Effector memory CD4-positive, alpha-beta T cell (primary cell): ENCODE measurements at places on chromosomes 1 and 21.
A peak's percentile ranks its signal among the peaks of the same experiment; 100 is the strongest.

DNA sequence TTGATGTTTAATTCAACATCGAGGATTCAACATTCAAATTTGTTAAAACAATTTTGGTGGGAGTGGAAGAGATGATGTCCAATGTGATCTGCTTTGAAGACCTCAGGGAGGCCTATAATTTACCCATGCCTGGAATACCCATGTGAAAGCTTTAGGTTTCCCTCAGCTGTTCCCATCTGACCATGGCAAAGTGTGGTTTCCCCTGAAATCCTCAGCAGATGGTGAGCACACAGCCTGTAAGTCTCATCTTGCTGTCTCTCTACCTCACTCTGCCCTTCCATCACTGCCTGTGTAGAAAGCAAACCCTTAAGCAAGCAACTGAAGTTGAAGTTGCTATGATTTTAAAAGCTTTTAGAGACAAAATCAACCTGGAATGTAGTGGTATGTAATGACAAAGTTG is 80.1 kb upstream of the ATF3 start:
- H3K36me3 ChIP-seq: no peaks in the 10 kb centered on the region
- no peak overlapping the region for H3K27ac ChIP-seq
- H3K4me1 ChIP-seq: no peaks in the 10 kb centered on the region

DNA sequence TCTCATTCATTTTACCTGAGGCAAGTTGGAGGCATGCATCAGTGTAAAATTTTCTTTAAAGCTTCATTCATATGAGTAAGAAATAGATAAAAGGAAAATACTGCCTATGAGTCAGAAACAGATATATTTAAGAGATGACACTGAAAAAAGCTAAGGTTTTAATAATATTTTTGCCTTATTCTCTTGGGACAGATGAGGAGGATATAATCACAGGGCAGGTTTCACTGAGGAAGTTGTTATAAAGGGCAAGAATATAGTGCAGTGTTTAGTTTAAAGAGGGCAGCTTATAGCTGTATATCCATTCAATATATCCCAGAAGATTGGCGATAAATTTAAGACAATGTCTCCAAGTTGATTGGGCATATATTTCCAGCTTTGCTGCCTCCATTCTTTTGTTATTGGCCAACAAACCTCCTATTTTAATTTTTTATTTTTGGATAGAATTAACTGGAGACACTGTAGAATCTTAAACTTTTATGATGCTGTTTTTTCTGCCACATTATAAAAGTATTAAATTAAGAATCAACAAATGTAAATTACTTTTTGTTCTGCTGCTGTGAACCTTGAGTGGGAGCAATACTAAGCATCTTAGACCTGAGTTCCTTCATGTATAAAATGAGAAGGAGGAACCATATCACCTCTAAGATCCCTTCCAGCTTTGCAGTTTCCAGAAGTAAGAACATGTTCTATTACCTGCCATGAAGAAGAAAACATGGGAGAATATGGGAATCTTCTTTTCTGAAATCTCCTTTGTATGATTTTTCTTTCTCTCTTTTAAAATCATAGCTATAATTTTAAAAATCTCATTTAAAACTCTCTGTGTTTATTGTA is 171.6 kb downstream of the S1PR1 start:
- no peak for DNase-seq
- H3K4me1 ChIP-seq: no peaks in the 10 kb centered on the region
- no peaks in the 10 kb centered on the region for H3K27me3 ChIP-seq
- no peak overlapping the region for H3K4me3 ChIP-seq
- H3K27ac ChIP-seq: no peak overlapping the region
- H3K36me3 ChIP-seq: no peaks in the 10 kb centered on the region

DNA sequence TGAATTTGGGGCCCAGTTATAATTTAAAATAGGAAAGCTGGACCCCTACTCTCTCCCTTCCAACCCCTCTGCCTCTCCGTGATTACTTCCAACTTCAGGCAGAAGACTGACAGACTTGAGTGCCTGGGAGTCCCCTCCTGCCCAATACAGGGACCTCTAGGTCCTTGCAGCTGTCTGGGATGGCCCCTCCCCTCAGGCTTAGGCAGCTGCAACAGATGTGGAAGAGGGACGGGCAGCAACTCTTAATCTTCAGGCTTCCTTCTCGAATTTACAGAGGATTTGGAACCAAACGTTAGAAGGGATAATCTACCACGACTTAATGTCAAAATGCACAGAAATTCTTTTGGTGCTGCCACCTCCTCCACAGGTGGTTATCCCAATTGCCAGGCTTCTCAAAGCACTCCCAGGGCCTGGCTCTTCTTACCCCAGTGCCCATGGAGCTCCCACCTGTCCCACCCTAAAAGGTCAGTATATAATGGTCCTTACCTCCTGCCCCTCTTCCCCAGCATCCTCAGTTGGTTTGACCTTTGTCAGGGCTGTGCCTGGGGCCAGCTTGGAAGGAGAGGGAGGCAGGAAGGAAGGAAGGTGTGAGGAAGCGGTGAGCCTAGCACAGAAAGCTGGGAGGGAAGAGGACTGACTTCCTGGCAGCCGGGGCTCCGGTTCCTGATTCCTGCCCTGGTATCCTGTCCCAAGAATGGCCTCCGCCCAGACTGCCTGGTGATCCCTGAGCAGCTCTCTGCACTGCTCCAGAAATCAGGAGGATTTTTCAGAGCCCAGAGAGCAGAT is 2.8 kb downstream of the PEA15 start:
- no peak overlapping the region for H3K27ac ChIP-seq

- no peak overlapping the region for H3K27ac ChIP-seq
- peaks cover 7% of the 10 kb centered on the region for H3K4me1 ChIP-seq
- H3K27me3 ChIP-seq: no peaks in the 10 kb centered on the region
- no peak overlapping the region for H3K4me3 ChIP-seq
These were observed 138.6 kb upstream of the ERRFI1 start for GRCh38 chr1:8164670-8165069.

GRCh38 chr1:184461321-184461720 is 74.5 kb downstream of the C1orf21 start:
- no peak overlapping the region for H3K27ac ChIP-seq
- no peaks in the 10 kb centered on the region for H3K4me1 ChIP-seq
- H3K36me3 ChIP-seq: no peaks in the 10 kb centered on the region
- no peak for DNase-seq
- peaks cover 3% of the 10 kb centered on the region for H3K27me3 ChIP-seq

DNA sequence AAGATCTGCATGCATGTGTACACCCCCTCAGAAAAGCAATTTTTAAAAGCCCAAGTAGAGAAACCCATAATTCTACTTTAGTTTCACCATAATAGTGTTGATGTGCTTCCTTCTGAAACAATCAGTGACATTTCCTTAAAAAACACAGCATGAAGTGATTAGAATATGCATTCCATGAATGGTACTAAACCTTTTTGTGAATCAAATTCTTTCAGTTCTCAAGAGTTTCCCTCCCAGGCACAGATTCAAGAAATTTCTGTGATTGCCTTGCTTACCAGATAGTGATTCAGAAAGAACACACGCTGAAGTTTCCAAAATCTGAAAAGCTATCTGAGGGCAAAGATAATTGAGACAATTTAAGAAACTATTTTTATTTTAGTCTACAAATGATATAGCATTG is 136.4 kb upstream of the ADGRL2 start:
- no peak for DNase-seq
- no peaks in the 10 kb centered on the region for H3K36me3 ChIP-seq
- H3K4me3 ChIP-seq: no peak overlapping the region

DNA sequence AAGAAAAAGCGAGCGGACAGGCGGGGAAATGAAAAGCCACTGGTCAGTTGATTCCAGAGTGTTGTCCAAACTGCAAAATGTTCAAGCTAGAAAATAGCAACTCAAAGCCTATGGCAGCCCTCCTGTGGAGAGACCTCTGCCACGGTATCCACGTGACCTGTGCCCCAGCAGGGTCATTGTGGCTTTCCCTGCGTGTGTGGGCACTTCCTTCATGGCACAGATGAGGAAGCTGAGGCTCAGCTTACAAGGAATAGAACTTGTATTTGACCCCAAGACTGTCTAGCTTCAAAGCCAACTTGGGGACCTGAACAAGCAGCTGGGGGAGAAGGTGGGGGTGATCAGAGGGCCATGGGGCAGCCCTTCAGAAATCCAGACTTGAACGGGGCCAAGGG is 15.6 kb upstream of the PLEKHG5 start:
- no peaks in the 10 kb centered on the region for H3K4me1 ChIP-seq
- no peak overlapping the region for H3K4me3 ChIP-seq
- no peaks in the 10 kb centered on the region for H3K27me3 ChIP-seq
- H3K36me3 ChIP-seq: no peaks in the 10 kb centered on the region

GRCh38 chr1:14439015-14439414 is 159.5 kb upstream of the KAZN start:
- H3K36me3 ChIP-seq: no peaks in the 10 kb centered on the region
- no peak overlapping the region for H3K4me3 ChIP-seq
- no peaks in the 10 kb centered on the region for H3K4me1 ChIP-seq
- no peak overlapping the region for H3K27ac ChIP-seq

DNA sequence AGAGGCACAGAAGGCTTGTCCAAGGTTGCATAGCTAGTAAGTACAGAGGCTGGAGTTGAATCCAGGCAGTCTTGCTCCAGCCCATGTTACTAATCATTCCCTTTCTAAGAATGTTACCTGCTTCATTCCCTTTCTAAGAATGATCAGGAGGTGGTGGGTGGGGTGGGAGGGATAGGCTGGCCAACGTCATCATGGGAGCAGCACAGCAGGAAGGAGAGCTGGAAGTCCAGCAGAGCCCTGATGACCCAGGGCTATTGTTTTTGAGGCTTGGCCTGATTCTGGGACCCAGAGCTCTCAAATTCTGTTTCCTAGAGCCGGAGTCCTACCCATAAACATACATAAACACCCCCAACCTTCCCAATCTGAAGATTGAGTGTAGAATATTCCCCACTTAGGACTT is 11.8 kb upstream of the CSF1 start:
- H3K4me1 ChIP-seq: peaks cover 4% of the 10 kb centered on the region
- H3K4me3 ChIP-seq: no peak overlapping the region
- H3K27me3 ChIP-seq: no peaks in the 10 kb centered on the region
- H3K36me3 ChIP-seq: no peaks in the 10 kb centered on the region
- DNase-seq: no peak
- no peak overlapping the region for H3K27ac ChIP-seq

GRCh38 chr1:39412892-39413291 is 78.5 kb upstream of the BMP8A start:
- no peak for DNase-seq
- no peak overlapping the region for H3K4me3 ChIP-seq
- H3K4me1 ChIP-seq: peaks cover 14% of the 10 kb centered on the region
- H3K36me3 ChIP-seq: peaks cover 5% of the 10 kb centered on the region
- no peaks in the 10 kb centered on the region for H3K27me3 ChIP-seq

- peaks cover 27% of the 10 kb centered on the region for H3K36me3 ChIP-seq
- H3K27ac ChIP-seq: no peak overlapping the region
- no peaks in the 10 kb centered on the region for H3K27me3 ChIP-seq
- no peaks in the 10 kb centered on the region for H3K4me1 ChIP-seq
These were observed 1.1 kb downstream of the CCDC17 start for GRCh38 chr1:45622524-45623394.

GRCh38 chr1:156409439-156409838 is 40.4 kb downstream of the RHBG start:
- H3K36me3 ChIP-seq: no peaks in the 10 kb centered on the region
- no peak for DNase-seq
- H3K4me3 ChIP-seq: no peak overlapping the region
- no peaks in the 10 kb centered on the region for H3K4me1 ChIP-seq

- H3K36me3 ChIP-seq: peaks cover 15% of the 10 kb centered on the region
- H3K27me3 ChIP-seq: no peaks in the 10 kb centered on the region
- peak overlapping the region; percentile 71 for H3K4me3 ChIP-seq
- peaks cover 10% of the 10 kb centered on the region for H3K4me1 ChIP-seq
These were observed 694 bp downstream of the MEAF6 start for GRCh38 chr1:37513795-37514349.

GRCh38 chr1:26003262-26003661 is 5.4 kb upstream of the PAFAH2 start:
- DNase-seq: no peak
- H3K27me3 ChIP-seq: no peaks in the 10 kb centered on the region
- no peak overlapping the region for H3K27ac ChIP-seq

- H3K4me1 ChIP-seq: peaks cover 7% of the 10 kb centered on the region
- H3K27me3 ChIP-seq: no peaks in the 10 kb centered on the region
- H3K4me3 ChIP-seq: peak overlapping the region; percentile 97
- peak; percentile 3 for DNase-seq
- H3K36me3 ChIP-seq: no peaks in the 10 kb centered on the region
These were observed 595 bp downstream of the RNF2 start for GRCh38 chr1:185045814-185046492.

DNA sequence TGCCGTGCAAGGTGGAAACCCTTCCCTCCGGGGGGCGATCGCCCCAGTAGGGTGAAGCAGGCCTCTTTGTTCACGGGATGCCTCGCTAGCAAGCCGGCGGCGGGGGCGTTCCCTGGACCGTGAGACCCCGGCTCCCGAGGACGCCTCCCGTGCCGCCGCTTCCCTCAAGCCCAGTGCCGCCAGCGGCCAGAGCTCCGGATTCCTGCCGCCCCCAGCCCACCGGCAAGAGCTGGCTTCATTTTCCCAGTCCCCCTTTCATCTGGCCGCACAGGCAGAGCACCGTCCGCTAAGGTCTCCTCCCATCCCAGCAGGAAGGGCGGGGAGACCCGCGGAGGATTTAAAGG is 16.3 kb downstream of the IER5 start:
- no peaks in the 10 kb centered on the region for H3K36me3 ChIP-seq
- peaks cover 29% of the 10 kb centered on the region for H3K4me1 ChIP-seq
- H3K27ac ChIP-seq: peak overlapping the region; percentile 83

GRCh38 chr1:42955311-42956063 is 3.2 kb downstream of the SLC2A1 start:
- no peaks in the 10 kb centered on the region for H3K27me3 ChIP-seq
- peaks cover 46% of the 10 kb centered on the region for H3K4me1 ChIP-seq
- no peak for DNase-seq

GRCh38 chr1:94253456-94254017 is 16.2 kb upstream of the ARHGAP29 start:
- H3K27me3 ChIP-seq: peaks cover 9% of the 10 kb centered on the region
- H3K27ac ChIP-seq: no peak overlapping the region
- no peaks in the 10 kb centered on the region for H3K36me3 ChIP-seq

DNA sequence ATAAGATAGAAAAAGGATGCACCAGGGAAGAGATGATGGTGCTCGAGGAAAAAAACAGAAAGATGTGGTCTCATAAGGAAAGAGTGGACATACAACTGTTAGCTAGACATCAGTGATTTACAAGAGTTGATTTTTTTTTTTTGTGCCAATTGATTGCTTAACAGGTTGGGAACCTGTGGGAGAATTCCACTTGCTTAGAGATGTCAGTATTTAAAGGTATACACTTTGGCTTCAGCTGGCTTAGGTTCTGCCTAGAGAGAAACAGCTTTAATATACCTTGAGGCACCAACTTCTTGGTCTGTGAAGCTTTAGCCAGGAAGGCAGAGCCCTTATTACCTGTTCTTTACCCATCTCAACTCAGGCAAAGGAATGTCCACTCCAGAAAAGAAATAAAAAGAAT is 303.8 kb downstream of the PAPPA2 start:
- H3K27ac ChIP-seq: no peak overlapping the region
- H3K4me1 ChIP-seq: no peaks in the 10 kb centered on the region
- H3K36me3 ChIP-seq: no peaks in the 10 kb centered on the region
- H3K4me3 ChIP-seq: no peak overlapping the region
- DNase-seq: no peak
